Esophagus squamous epithelium (tissue), 5 donors: ENCODE measurements at places on chromosomes 3 and 15. TPM values are rescaled to one million over a fixed set of nuclear protein-coding genes. Genes with fewer than 3 reads are reported as not detected.

The CHDH gene
- total RNA-seq, result 0.92 TPM

The SEC62 gene
- total RNA-seq, result 20.3 TPM

The IRAK2 gene
- total RNA-seq, result 11.0 TPM

The GPR62 gene
- total RNA-seq, result 0.09 TPM

The CPA3 gene
- total RNA-seq, result 0.19 TPM

The LRRN1 gene
- 0.47 TPM for total RNA-seq

The PRR23B gene
- not detected for total RNA-seq

The IQCH gene
- not detected for total RNA-seq

The TMCO5A gene
- total RNA-seq, result not detected

The CHRNA7 gene
- 0.68 TPM for total RNA-seq

The LRRC31 gene
- total RNA-seq, result not detected

The GXYLT2 gene
- total RNA-seq, result 3.1 TPM

The GOLGA8A gene
- 24.4 TPM for total RNA-seq

The ADAMTS17 gene
- 5.2 TPM for total RNA-seq

The SLC6A20 gene
- 0.19 TPM for total RNA-seq

The C3orf85 gene
- total RNA-seq, result not detected

The U2SURP gene
- total RNA-seq, result 25.4 TPM

The BLOC1S6 gene
- 41.8 TPM for total RNA-seq

The RFX7 gene
- total RNA-seq, result 7.5 TPM

The C3orf22 gene
- total RNA-seq, result not detected

The SLCO2A1 gene
- total RNA-seq, result 18.9 TPM

The PSTPIP1 gene
- 2.7 TPM for total RNA-seq

The HTR3E gene
- not detected for total RNA-seq

The MUC20 gene
- 64.1 TPM for total RNA-seq

The PRSS50 gene
- total RNA-seq, result 0.19 TPM

The A4GNT gene
- total RNA-seq, result not detected

The RBPMS2 gene
- total RNA-seq, result not detected

The NPAP1 gene
- total RNA-seq, result not detected

The PROK2 gene
- total RNA-seq, result 0.62 TPM

The KLHL25 gene
- 11.6 TPM for total RNA-seq

The PML gene
- 52.3 TPM for total RNA-seq

The ARRDC4 gene
- 24.6 TPM for total RNA-seq

The BFSP2 gene
- not detected for total RNA-seq

The PYGO1 gene
- total RNA-seq, result 1.6 TPM

The LTK gene
- 0.38 TPM for total RNA-seq

The INSYN1 gene
- 20.9 TPM for total RNA-seq

The INKA1 gene
- total RNA-seq, result 20.0 TPM

The OR5H6 gene
- not detected for total RNA-seq

The SLC35G2 gene
- 3.8 TPM for total RNA-seq

The GPR149 gene
- total RNA-seq, result not detected

The GCHFR gene
- 47.5 TPM for total RNA-seq
